ENCODE measurements at places on chromosomes 13 and 19.

DNA sequence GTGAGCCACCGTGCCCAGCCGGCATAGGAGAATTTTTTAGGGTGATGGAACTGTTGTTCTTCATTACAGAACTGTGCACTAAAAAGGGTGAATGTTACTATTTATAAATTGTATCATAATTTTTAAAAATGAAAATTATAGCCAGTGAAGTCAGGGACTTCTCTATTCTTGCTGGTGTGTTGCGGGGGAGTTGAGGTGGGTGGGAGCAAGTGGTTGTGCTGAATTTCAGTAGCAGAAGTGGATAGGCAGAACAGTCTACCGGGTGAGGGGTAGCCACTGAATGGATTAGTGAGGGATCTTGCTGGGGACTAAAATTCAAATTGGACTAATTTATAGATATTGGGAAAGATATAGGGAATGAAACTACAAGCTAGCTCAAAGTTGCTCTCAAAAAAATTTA is 74.0 kb downstream of the CAB39L start:
- no peak for DNase-seq

DNA sequence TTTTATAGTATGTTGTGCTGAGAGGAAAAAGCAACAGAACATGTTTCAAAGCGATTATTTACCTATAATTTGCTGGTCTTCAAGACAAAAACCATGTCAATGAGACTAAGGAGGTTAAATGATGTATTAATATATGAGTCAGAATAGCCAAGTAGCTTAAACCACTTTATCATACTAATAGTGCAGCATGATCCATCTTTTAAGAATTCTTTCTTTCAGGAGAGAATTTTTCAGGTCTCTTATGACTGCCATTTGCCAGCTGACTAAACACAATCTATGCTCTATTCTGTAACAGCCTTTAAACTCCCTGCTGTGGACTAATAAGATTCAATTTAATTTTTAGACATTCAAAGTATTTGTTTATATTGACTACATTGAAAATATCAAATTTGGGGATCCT is 93.7 kb downstream of the TRPC4 start:
- DNase-seq, result no peak

- DNase-seq, result no peak
Observed at GRCh38 chr13:96898646-96899254, 95.5 kb downstream of the OXGR1 start.

GRCh38 chr19:31089681-31090080 is 259.6 kb downstream of the TSHZ3 start:
- DNase-seq, result no peak

- no peak for DNase-seq
Observed at GRCh38 chr13:112842931-112843391, 126.1 kb upstream of the MCF2L start.

- DNase-seq, result no peak
Observed at GRCh38 chr19:4136680-4137088, 12.8 kb upstream of the MAP2K2 start.

GRCh38 chr19:1226227-1226518 is 11.6 kb downstream of the CBARP start:
- no peak for DNase-seq

DNA sequence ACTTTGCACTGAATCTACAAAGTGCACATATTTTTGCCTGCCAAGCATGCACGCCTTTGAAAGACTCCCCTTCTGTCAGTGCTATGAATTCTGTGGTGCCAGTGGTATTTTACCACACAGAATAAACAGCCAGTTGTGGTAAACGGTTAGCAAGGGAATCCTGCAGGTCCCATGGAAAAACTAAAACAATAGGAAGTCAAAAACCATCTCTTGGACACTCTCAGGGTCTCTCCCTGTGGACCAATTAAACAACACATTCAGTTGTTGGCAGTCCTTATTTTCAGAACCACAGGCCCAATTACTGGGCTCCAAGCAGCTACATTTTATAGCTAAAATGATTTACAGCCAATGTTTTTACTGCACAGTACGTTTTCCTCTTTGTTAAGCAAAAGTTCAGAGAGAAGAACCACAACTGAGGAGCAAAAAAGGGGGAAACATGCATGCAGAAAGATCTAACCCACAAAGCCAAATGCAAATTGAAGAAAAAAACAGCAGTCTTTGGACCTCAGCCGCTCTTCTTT is 116.9 kb downstream of the KCTD12 start:
- DNase-seq, result no peak

DNA sequence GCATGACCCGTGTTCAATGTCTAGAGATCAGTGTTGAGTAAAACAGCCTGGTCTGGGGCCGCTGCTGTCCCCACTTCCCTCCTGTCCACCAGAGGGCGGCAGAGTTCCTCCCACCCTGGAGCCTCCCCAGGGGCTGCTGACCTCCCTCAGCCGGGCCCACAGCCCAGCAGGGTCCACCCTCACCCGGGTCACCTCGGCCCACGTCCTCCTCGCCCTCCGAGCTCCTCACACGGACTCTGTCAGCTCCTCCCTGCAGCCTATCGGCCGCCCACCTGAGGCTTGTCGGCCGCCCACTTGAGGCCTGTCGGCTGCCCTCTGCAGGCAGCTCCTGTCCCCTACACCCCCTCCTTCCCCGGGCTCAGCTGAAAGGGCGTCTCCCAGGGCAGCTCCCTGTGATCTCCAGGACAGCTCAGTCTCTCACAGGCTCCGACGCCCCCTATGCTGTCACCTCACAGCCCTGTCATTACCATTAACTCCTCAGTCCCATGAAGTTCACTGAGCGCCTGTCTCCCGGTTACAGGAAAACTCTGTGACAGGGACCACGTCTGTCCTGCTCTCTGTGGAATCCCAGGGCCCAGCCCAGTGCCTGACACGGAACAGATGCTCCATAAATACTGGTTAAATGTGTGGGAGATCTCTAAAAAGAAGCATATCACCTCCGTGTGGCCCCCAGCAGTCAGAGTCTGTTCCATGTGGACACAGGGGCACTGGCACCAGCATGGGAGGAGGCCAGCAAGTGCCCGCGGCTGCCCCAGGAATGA is 1.5 kb upstream of the CEACAM5 start:
- DNase-seq, result peak; percentile 75

- peak; percentile 49 for DNase-seq
Observed at GRCh38 chr13:113862931-113863523, 849 bp downstream of the GAS6 start.

DNA sequence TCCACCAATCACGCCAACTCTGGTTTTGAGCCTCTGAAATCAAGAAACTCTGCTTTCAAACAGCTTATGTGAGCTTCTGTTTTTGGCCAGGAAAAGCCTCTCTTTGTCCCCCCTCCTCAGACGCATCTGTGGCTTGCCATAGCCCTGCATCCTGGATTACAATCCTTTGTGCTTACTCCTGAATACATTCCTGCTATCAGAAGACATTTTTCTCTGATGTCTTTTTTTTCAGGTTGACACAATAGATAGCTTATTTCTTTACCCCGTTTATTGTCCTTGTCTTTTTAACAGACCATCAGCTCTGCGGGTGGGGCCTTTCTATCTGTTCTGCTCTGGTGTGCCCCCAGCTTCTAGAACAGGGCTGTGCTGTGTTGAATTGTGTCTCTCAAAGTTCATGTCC is 11.0 kb downstream of the PNMA8B start:
- no peak for DNase-seq

GRCh38 chr19:3049089-3049488 is 13.2 kb downstream of the TLE5 start:
- DNase-seq, result no peak

- DNase-seq, result no peak
Observed at GRCh38 chr19:33681081-33681680, 59.4 kb downstream of the CHST8 start.

- no peak for DNase-seq
Observed at GRCh38 chr13:46296921-46297320, 85.2 kb downstream of the LRRC63 start.

DNA sequence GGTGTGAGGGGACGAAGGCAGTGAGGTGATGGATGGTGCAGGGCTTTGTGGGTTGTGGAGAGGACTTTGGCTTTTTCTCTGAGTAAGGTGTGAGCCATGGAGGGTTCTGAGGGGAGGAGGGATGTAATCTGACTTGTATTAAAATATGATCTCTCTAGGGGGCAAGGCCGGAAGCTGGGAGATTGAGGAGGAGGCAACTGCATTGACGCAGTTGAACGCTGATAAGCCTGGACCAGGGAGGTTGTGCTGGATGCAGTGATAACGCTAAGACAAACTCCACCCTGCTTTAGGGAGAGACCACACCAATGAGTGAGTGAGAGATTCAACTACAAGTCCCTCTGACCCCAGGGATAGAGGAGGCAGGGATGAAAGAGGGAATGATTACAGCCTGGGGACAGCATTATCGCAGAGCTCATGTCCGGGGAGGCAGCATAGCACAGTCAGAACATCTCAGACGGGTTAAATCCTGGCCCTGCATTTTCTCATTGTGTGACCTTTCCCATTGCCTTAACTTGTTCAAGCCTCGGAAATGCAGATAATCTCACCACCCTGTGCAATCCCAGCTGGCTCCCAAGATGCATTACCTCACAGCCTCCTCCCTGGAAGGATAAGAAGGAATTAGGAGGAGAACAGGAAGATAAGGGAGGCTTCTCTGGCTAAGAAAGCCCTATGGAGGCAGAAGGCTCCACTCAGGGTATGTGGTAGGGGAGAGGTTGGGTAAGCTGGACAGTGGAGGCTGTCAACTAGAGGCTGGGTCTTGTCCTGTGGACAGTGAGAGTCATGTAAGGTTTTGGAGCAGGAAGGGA is 124.2 kb downstream of the CACNA1A start:
- DNase-seq, result no peak

GRCh38 chr13:52348983-52349780 is 56.8 kb downstream of the THSD1 start:
- DNase-seq, result no peak

- no peak for DNase-seq
Observed at GRCh38 chr13:73351730-73352129, 292.9 kb downstream of the KLF5 start.

- DNase-seq, result no peak
Observed at GRCh38 chr13:100106705-100107104, 17.8 kb downstream of the PCCA start.

DNA sequence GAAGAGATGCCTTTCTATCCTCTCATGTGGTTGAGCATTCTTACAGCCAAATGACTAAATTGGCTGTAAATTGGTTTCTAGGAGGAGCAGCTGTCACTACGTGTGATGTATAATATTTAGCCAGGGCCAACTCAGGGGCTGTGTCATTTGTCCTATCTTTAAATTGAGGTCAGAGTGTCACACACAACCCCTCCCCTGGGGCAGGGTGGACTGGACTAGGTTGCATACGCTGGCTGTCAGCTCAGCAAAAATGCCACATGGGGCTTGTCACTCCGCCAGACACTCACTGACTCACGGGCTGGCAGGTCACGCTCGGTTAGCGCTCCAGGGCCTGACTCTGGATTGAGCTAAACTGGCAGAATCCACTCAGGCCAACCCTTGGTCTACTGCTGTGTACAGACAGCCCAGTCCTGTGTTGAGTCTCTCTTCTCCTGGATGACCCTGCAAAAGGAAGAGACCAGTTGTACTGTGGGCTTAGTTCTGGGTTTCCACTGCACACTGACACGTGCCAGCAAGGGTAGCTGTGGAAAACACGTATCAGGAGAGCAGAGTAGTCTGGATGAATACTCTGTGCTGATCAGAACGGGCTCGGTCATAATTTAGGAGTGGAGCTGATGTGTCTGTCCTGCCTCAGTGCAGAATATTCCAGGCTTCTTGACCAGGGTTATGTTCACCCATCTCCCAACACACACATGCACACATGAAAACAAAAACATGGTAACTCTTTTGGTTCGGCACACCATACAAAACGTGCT is 29.1 kb downstream of the SHISA2 start:
- peak; percentile 75 for DNase-seq
